Iris pigment epithelial cell (primary cell): ENCODE measurements at places on chromosomes 7 and 10.

GRCh38 chr10:8583096-8583495 is 528.6 kb downstream of the GATA3 start:
- DNase-seq: no peak

GRCh38 chr10:80191589-80192270 is 13.6 kb downstream of the ANXA11 start:
- no peak for DNase-seq

GRCh38 chr7:128681794-128682537 is 9.9 kb downstream of the GARIN1A start:
- DNase-seq: no peak

DNA sequence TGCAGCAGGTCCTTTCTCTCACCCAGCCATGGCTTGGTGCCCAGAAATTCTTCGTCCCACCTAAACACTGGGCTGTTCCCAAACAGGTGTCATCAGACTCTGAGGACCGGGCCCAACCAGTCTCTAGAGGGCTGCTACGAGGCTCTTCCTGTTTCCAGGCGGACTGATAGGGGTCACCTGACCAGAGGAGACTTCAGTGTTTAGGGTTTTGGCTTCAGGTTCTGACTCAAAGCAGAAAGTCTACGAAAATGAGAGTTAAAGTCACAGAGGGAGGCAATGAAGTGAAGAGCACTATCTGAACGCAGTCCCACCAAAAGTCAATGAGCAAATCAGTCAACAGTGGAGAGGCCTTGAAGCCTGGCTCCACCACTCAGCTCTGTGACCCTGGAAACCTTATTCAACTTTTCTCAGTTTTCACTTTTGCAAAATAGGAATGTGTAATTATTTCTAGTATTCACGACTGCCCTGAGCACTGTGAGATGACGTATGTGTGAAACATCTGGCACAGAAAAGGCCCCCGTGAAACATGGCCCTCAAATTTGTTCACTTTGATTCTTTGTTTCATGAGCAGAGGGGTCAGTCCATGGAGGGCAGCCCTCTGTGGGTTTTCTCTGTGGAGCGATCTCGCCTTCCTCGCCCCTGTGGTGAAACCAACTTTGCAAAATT is 189.9 kb upstream of the PDE1C start:
- DNase-seq: no peak

DNA sequence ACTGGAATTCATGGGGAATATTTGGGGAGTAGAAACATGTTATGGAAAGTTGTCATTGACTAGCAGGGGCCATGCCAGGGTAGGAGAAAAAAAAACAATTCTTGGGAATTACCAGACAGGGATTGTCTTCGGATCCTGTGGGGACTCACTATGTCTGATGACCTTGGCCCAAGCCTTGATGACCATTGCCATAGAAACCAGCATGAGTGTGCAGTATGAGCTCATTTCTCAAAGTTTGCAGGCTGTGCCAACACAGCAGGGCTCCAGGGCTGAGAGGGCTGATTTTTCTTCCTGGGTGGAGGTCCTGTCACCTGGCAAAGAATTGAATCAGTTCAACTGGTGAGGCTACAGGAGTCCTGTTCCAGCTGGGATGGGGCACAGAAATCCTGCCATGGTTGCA is 198.3 kb downstream of the ADRA2A start:
- no peak for DNase-seq

- peak; percentile 6 for DNase-seq
Measured at GRCh38 chr10:84156768-84157167, 16.8 kb upstream of the GPR15LG start.

- DNase-seq: no peak
Measured at GRCh38 chr10:92851003-92851402, 2.7 kb downstream of the EXOC6 start.

- DNase-seq: peak; percentile 80
Measured at GRCh38 chr10:118698421-118698820, 56.3 kb downstream of the CACUL1 start.

DNA sequence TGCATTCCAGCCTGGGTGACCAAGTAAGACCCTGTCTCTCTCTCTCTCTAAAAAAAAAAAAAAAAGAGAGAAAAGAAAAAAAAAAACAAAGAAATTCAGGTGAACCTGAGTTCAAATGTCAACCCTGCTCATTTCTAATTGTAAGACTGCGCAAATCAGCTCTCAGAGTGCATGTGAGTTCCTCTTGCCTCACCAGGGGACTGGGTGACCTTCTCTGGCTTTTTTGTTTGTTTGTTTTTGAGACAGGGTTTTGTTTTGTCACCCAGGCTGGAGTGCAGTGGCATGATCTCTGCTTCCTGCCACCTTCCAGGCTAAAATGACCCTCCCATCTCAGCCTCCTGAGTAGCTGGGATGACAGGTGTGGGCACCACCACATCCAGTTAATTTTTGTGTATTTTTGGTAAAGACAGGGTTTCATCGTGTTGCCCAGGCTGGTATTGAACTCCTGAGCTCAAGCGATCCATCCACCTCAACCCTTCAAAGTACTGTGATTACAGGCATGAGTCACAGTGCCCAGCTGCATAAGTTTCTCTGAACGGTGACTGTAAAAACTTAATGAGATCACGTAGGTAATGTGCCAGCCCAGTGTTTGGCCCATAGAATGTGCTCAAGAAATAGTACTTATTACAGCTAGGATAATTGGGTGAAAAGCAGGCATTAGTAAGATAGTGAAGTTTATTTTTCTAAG is 45.3 kb upstream of the BAMBI start:
- DNase-seq: peak; percentile 28

DNA sequence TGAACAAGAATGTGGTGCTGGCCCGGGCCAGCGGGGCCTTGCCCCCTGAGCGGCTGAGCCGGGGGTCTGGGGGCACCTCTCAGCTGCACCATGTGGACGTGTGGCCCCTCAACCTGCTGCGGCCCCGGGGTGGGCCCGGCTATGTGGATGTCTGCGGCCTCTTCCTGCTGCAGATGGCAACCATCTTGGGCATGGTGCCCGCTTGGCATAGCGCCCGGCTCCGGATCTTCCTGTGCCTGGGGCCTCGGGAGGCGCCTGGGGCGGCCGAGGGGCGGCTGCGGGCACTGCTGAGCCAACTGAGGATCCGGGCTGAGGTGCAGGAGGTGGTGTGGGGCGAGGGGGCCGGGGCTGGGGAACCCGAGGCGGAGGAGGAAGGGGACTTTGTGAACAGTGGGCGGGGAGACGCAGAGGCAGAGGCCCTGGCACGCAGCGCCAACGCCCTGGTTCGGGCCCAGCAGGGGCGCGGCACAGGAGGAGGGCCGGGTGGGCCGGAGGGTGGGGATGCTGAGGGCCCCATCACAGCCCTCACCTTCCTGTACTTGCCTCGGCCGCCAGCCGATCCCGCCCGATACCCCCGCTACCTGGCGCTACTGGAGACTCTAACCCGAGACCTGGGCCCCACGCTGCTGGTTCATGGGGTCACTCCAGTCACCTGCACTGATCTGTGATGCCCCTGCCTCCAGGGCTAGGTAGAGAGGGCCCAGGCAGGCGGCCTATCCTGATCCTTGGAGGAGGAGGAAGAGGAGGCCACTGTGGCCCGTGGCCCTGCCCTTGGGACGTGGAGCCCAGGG is 1.1 kb upstream of the TRIP6 start:
- DNase-seq: no peak

- peak; percentile 41 for DNase-seq
Measured at GRCh38 chr7:138755331-138755747, 42.5 kb upstream of the TMEM213 start.

GRCh38 chr10:102627736-102628293 is 16.5 kb upstream of the TRIM8 start:
- DNase-seq: peak; percentile 72

GRCh38 chr7:93461350-93461749 is 113.2 kb downstream of the CALCR start:
- DNase-seq: no peak

- peak; percentile 57 for DNase-seq
Measured at GRCh38 chr10:5413012-5413938, 918 bp downstream of the NET1 start.

DNA sequence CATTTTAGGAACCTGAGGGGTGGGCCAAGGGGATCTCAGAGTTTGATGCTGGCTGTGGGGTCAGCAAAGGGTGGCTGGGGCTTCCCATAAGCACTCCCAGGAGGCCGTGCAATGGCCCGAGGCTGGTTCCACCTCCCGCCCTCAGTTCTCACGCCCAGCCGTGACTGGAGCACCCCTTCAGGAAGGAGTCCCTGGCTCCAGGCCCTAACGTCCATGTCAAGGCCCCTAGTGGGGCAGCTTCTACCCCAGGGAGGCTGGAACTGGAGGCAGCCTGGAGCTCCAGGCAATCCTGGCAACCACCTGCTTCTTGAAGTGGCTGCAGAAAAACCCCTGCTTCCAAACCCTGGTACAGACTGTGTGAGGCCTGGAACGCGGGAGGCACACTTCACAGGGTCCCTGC is 165.5 kb downstream of the DIP2C start:
- DNase-seq: no peak

DNA sequence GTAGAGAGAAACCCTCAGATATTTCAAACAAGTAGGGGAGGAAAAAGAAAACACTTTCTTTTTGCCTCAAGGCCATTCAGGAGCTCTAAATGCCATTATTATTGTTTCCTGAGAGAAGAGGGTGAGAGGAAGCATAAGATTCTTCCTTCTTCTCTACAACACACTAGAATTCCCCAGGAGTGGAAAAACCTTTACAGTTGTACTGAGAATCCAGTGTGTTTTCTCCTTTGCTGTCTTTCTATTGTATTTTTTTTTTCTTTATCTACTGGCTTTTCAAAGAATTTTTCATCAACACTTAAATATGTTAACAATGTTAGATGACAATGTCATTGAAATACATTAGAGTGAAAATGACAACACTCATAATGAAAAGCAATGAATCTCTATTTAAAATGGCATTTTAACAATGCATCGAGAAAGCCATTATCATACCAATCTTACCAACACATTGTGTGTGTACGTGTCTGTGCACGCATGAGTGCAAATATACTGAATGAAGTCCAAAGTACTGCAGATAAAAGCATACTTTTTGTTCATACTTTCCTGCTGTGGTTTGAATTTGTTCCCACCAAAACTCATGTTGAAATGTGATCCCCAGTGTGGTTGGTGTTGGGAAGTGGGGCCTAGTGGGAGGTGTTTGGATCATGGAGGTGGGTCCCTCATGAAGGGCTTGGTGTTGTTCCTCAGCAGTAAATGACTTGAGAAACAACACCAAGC is 24.2 kb upstream of the MACC1 start:
- peak; percentile 57 for DNase-seq

DNA sequence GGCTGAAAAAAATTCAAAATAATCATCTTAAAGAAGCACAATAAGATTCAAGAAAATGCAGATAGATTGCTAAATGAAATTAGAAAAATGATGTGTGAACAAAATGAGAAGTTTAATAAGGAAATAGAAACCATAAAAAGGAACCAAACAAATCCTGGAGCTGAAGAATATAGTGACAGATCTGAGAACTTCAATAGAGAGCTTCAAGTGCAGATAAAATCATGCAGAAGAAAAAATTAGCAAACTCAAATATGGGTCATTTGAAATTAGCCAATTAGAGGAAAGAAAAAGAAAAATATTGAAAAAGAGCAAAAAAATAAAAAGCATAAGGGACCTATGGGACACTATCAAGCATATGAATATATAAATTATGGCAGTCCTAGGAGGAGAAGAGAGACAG is 720.1 kb downstream of the PARD3 start:
- DNase-seq: no peak

GRCh38 chr10:96978621-96979154 is 146.6 kb downstream of the LCOR start:
- DNase-seq: no peak

- DNase-seq: peak; percentile 3
Measured at GRCh38 chr10:19200211-19200610, 151.6 kb downstream of the MALRD1 start.

DNA sequence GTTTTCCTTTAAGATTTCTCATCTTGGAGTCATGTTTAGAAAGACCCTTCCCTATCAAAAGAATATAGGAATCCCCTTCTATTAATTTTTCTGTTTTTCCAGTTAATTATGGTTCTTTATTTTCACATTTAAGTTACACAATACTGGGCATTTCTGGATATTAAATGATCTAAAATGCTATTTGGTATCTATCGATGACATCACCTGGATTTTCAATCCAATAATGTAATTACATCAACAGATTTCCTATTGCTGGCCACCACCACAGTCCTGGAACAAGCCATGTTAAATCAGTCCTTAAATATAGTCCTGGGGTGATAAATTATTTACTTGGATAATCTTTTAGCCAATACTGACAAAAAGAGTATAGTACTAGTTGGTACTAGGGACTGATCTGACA is 48.0 kb downstream of the PUS7 start:
- DNase-seq: no peak

- no peak for DNase-seq
Measured at GRCh38 chr10:127474501-127474900, 74.6 kb upstream of the NPS start.

DNA sequence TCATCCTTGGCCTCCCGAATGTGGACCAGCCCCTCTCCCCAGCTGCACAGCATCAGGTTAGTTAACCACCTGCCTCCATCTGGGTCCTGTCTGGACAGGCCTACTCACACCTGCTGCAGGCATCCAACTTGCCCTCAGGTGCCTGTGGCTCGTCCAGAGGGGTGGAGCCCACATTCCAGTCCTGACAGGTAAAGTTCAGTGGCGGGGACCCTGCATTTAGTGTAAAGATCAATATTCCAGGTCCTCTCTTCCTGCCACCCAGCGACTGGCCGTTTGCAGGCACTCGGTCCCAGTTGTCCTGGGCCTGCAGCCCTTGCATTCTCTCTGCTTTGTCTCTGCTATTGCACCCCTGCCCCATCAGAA is 15.0 kb downstream of the HTRA1 start:
- DNase-seq: no peak

- peak; percentile 35 for DNase-seq
Measured at GRCh38 chr10:34181553-34182300, 633.4 kb downstream of the PARD3 start.

- DNase-seq: no peak
Measured at GRCh38 chr10:124032087-124032935, 61.1 kb downstream of the CHST15 start.
